ENCODE measurements at places on chromosomes 2 and 18. TPM values are rescaled to one million over a fixed set of nuclear protein-coding genes. Genes with fewer than 3 reads are reported as not detected.

GRCh38 chr2:217836901-217837491, 165.8 kb downstream of the TNS1 start:
- peak; percentile 85 for DNase-seq

Gene VIL1
- total RNA-seq, result not detected

Gene LINC00305
- total RNA-seq, result not detected

DNA sequence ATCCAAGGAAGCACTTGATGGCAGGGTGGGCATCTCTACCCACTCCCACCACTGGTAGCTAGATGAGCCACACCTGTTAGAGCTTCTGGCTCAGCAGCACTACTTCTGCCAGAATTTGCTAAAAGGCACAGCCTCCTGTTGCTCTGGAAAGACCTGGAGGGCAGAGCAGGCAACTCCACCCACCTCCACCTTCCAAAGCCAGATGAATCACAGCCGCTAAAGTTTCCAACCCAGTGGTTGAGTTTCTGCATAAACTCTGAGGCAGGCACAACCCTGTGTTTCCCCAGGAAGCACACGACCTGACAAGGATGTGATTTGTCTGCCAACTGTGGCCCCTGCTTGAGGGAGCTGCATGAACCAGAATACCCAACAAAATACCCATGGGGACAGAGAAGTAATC, 111.6 kb upstream of the GCFC2 start:
- no peak for DNase-seq

Gene SCN1A
- not detected for total RNA-seq

Gene FTCDNL1
- total RNA-seq, result 22.1 TPM

GRCh38 chr18:23703987-23704384, 14.7 kb downstream of the LAMA3 start:
- DNase-seq, result no peak

DNA sequence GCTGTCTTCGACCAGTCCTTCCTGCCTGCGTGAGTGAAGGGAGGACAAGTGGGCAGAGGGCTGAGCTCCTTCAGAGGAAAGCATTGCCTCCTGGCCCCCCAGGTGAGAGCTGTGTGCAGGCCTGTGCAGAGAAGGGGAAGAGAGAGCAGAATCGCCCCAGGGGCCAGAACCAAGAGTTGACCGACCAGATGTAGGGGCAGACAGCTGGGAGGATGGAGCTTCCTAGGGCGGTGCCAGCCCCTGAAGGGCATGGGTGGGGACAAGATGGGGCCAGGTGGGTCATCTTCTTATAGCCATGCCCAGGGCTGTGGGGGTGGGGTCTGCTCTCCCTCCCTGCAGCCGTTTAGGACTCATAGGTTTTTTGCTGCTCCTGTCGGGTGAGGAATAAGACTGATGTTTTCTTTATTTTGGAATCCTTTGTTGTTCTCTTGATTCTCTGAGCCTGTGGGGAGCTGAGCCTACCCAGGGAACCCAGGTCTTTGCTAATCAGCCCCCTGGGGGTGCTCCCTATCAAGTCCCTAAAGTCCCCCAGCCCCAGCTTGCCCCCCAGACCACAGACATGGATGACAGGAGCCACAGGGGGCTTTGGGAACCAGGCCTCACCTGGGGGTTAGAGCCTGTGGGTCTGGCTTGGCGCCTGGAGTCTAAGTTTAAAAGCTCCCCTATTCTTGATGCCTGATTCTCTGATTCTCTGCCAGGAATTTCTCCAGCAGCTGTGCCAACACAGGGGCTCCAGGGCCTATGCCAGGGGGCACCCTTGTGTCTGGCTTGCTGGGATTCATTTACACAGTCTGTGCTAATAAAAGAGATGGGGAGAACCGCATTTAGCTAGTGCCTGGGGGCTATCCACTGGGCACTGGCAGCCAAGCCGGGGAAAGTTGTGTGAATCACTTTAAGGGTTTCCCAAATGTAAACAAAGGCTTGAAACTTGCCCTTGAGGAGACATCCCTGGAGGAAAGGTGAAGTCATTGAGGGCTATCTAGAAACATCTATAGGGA, 9.3 kb upstream of the EFHD1 start:
- DNase-seq, result no peak

- DNase-seq, result no peak
Measured at GRCh38 chr2:239192975-239193374, 207.8 kb downstream of the HDAC4 start.

- peak; percentile 37 for DNase-seq
Measured at GRCh38 chr2:27717070-27717795, 53.5 kb downstream of the SLC4A1AP start.

- no peak for DNase-seq
Measured at GRCh38 chr2:170850251-170850650, 33.6 kb downstream of the GAD1 start.

Measured in psoas muscle (tissue), 8 donors.